CD8-positive, alpha-beta T cell (primary cell): ENCODE measurements at places on chromosomes 3 and 15. TPM values are rescaled to one million over a fixed set of nuclear protein-coding genes. Genes with fewer than 3 reads are reported as not detected.

Gene SH2D7
- total RNA-seq = not detected

Gene ARGFX
- total RNA-seq = not detected

Gene SLC22A13
- 0.44 TPM for total RNA-seq

Gene LSG1
- 63.8 TPM for total RNA-seq

- DNase-seq = no peak
Observed at GRCh38 chr3:152385761-152386160, 117.0 kb downstream of the MBNL1 start.

DNA sequence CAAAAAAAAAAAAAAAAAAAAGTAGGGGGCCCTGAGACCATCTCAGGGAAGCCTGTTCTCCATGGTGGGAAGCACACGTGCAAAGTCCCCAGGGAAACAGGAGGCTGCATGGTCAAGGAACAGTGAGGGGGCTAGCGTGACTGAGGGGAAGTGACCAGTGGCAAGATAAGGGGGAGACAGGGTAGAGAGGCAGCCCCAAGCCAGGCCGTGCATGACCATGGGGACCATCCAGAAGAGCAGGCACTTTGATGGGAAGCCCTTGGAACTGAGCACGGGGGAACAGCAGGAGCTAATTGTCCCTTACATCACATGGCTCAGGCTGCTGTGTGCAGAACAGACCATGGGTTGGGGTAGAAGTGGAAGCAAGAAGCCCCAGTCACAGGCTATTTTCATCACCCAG, 196.2 kb downstream of the NTRK3 start:
- DNase-seq = no peak

GRCh38 chr3:156576651-156577348, 21.9 kb upstream of the SSR3 start:
- no peak for DNase-seq

GRCh38 chr3:31086698-31087097, 192.2 kb upstream of the GADL1 start:
- DNase-seq = no peak
